Caudate nucleus (tissue), 63 donors: ENCODE measurements at places on chromosomes 1 and 21.

DNA sequence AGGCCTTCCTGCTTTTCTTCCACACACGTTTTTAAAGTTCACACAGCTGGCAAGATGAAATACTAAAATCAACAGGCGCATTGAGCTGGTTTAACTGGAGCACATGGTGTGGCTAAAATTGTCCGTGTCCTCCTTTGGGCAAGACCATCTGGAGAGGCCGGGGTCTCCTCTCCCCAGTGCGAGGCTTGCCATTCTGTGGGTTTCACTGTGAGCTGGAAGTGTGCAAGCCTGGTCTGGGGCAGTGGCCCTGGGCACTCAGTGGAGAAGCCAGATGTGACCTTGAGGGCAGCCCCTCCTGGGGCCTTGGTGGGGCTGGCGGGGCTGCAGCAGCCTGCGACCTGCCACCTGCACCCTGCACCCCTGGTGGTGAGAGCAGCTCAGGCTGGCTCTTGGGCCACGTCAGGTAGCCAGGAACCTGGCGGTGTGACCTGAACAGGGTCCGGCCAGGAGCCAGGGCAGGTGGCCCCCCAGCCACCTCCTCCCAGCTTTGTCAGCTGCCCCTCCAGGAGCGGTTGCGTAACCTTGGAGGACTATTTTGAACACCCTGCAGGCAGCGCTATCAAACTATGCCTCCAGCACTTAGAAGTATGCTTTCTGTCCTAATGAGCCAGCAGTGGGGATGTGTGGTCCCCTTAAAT, 52.4 kb downstream of the SLC37A1 start:
- DNase-seq: no peak

GRCh38 chr1:76153841-76154205, 79.3 kb downstream of the ST6GALNAC3 start:
- no peak for DNase-seq

DNA sequence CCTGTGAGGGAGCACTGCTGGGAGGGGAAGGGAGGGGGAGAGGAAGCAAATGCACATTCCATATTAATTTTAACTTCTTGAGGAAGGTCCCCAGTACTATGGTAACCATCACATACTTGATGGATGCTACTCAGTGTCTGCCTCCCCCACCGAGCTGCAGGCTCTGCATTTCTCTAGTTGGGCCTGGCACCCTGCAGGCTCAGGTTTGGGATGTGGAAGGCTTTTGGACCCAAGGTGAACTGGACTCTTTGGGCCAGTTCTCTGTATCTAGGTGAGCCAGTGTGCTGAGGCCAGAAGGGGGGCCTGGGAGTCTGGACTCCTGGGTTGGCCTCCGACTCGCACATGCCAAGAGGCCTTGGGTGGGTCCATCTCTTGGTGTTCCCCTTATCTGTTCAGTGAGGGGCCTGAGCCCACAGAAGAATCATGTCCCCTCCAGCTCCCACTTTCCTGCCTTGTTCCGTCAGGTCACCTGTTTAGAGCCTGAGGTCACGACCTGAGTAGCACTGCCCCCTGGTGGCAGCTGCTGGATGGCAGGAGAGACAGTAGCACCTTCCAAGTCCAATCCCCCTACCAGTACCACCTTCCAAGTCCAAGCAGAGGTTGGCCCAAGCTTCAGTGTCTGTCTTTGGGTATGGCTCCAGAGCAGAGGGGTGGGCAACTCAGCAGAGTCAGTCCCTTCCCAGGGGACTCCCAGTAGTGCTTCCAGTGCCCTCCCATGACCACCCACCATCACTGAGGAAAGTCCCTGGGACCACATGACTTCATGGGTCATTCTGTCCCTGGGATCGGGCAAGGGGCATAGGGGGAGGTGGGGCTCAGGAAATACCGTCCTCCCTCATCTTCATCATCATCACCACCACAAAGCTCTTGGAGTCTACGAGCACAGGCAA, 241.8 kb downstream of the TRABD2B start:
- no peak for DNase-seq

GRCh38 chr1:15192916-15193550, 39.5 kb downstream of the TMEM51 start:
- DNase-seq: no peak

- DNase-seq: no peak
These were observed 22.4 kb upstream of the EPS8L3 start for GRCh38 chr1:109786112-109786480.

DNA sequence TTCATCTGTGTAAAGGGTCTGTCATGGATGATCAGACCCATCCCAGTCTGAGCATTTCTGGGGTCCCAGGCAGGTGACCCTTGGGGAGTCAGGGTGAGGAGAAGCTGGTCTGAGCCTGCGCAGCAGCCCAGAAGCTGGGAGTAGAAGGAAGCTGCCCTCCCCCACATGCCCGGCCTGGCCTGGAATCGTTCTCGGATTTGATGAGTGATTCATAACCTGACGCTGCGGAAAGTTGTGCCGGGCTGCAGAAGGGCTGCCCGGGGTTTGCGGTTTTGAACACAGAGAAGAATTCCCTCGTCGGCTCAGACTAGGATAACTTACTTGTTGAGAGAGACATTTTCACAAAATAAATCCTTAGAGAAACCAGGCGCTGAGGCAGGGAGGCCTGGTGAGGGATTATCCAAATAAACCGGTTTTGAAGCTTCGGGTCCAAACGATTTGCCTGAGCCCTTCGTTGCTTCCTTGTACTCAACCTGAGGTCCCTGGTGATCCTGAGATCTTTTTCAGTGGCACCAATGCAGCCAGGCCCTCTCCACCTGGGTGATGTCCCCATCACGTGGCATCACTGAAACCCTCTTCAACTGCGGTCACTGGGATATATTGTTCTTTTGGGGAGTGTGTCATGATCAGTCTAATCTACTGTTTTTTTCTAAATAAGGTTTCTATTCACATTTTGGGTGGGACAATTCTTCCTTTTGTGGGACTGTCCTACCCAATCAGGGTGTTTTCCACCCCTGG, 29.2 kb downstream of the EPHB2 start:
- DNase-seq: no peak

DNA sequence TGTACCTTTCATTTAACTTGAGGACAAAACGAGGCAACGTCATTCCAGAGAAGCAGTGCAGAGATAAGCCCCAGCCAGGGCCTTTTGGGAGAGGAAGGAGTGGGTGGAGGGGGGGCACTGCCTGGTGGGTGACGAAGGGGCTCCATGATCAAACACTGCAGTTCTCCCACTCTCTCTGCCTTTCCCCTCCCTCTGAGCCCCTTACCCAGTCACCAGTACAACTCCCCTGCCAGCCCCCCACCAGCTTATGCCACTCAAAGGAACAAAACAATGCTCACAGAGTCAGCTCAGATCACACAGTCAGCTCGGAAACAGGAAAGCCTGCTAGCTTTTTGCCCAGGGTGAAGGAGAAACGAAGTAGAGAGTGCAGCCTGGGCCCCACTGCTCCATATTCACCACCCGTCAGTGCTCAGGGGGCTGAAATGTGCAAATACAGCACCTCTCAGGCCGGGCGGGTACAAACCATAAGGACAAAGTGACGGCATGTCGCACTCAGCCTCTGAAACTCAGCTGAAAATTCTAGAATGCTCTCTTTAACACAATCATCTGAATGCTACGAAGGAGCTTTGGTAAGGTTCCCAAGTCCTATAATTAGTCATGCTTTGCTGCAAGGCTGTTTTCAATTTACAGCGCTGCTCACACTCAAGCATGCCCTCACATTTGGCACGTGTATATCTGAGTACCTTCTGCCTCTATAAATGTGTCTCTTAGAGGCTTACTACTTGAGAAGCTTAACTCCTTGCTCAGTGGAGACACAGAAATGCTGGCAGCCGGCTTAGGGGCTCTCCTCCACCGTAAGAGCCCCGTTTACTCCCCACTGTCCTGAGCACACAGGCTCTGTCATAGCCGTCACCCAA, 65.8 kb upstream of the RAB4A start:
- no peak for DNase-seq

- no peak for DNase-seq
These were observed 119.2 kb downstream of the CDC7 start for GRCh38 chr1:91619881-91620280.

- DNase-seq: no peak
These were observed 2.7 kb downstream of the SERBP1 start for GRCh38 chr1:67427465-67427864.

DNA sequence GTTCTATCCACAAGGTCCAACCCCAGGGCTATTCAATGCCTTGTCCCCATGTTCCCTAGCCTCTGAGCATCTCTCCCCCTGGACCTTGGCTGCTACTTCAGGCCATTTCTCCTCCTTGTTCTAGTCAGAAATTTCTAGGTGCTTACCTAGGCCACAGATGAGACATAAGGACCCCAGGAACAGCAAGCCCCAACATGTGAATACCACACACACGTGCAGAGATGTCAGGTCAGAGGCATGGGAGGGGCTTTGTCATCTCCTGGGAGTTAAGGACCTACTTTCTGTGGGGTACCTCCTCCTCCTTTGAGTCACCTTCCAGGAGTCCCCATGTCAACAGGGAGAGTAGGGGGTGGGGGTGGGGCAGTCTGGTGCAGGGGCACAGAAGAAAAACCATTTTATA, 7.1 kb upstream of the RGS16 start:
- DNase-seq: no peak

DNA sequence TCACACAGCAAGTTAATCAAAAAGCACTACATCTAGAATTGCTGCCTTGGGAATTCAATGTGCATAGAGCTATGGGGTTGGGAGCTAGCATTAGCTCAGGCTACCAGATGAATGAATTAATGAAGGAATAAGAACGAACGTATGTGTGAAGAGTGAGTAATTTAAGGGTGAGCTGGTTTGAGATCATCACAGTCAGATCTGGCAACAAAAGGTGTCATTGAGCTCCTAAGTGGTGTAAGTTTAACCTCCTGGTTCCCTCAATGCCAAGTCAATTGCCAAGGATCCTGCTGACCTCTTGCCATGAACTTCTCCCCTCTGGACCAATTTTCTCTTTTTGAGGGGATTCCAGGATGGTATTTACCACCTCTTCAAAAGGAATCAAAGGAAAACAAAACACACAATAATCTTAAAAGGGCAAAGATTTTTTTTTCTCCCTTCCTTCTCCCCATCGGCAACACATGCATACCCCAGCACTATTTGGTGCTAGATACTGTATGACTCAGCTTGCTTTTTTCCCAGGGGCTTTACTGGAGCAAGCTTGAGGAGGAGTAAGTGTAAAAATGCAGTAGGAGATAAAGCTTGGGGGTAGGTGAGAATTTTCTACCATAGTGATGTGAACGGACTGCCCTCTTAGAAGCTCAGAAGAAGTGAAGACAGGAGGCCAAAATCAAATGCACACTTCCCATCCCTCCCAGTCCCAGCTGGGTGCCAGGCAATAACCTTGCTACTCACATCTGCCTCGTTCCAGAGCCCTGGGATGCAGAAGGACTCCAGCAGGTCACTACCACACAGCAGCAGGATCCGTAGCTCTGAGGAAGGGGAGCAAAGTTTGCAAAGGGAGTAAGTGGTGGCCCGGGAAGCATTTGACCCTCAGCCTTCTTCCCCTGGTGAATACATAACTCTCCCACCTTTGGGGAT, 92.0 kb downstream of the LAMC2 start:
- no peak for DNase-seq

DNA sequence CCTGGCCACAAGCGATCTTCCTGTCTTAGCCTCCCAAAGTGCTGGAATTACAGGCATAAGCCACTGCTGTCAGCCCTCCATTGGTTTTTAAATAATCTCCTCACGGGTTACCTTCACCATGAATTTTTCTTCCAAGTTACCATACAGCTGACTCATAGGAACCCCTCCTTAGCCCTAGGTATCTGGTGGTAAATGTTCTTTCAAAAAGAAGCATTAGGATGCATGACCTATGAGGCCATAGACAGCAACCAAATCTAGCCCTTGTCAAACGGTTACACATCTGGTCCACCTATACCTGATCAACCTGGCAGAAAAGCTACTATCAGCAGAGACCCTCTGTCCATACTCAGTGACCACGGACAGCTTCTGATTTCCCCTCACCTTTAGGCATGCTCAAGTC, 12.7 kb upstream of the DEGS1 start:
- DNase-seq: no peak

- no peak for DNase-seq
These were observed 136.5 kb upstream of the POU3F1 start for GRCh38 chr1:38183096-38183495.

- no peak for DNase-seq
These were observed 232.0 kb upstream of the KCNK2 start for GRCh38 chr1:214850432-214851050.

- DNase-seq: no peak
These were observed 2.4 kb upstream of the THEM5 start for GRCh38 chr1:151855933-151856332.

GRCh38 chr1:35129080-35129479, 49.9 kb downstream of the ZMYM1 start:
- no peak for DNase-seq

DNA sequence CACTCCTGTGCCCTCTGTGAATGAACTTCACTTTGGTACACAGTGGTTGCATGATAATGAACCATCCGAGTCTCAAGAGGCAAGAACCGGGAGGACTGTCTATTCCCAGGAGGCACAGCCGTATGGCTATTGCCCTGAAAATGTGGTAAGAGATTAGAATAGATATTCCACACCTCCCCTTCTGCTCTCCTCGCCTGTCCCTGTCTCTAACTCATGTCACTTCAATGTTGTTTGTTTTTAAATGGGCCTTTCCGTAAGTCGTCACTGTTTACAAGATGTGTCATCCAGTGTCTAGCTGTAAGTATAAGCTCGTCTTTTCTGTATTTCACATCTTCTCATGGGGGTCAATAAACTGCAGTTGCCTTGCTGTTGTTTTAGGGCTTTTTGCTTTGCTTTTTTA, 122.2 kb downstream of the PATJ start:
- no peak for DNase-seq

DNA sequence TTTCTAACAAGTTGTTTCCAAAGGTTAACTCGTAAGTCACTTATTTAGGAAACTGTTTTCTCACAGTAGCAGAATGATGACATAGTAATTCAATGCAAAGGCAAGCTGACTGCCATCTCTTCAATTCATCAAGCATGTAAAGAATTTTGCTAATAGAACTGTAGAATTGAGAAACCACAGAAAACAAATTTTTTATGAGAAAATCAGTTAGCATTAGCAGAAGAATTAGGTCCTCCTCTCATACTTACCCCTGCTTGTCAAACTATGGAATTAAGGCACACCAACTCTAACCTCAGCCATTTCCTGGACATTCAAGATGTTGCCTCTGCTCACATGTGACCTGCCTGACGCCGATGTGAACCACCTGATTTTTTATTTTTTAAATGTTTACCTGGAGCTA, 115.2 kb downstream of the LRRC40 start:
- DNase-seq: no peak

- no peak for DNase-seq
These were observed 204.7 kb downstream of the LHX8 start for GRCh38 chr1:75338616-75339483.

- no peak for DNase-seq
These were observed 707 bp upstream of the GPR153 start for GRCh38 chr1:6261615-6261995.

GRCh38 chr1:17643861-17644703, 104.6 kb downstream of the ARHGEF10L start:
- DNase-seq: no peak

GRCh38 chr21:29215709-29216108, 83.0 kb upstream of the BACH1 start:
- no peak for DNase-seq
